Stimulated activated CD8-positive, alpha-beta memory T cell treated with anti-CD3 and anti-CD28 coated beads, Interleukin-4, amount 100 ng/mL, for 48 hours (primary cell): ENCODE measurements at places on chromosomes 3 and 15.

- no peak for DNase-seq
Measured at GRCh38 chr3:52512727-52513126, 17.6 kb downstream of the STAB1 start.

- DNase-seq = no peak
Measured at GRCh38 chr15:100942656-100943425, 23.7 kb downstream of the LRRK1 start.

DNA sequence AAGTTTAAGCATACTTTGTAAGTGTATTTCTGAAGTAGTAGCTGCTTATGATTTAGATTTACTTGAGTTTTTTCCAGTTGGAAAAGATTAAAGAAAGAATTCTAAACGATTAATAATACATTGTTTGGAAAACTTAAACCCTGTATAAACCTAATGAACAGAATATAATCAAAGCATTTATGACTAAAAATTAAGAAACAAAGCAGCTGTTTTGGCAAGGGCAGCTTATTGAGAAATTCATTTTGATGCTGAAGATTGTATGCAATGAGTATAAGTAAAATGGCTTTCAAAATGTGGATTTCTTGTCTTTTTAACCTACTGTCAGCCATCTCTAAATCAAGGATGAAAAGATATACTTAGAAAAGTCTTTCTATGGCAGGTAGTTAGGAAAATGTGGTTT is 140.2 kb downstream of the POLQ start:
- DNase-seq = no peak

DNA sequence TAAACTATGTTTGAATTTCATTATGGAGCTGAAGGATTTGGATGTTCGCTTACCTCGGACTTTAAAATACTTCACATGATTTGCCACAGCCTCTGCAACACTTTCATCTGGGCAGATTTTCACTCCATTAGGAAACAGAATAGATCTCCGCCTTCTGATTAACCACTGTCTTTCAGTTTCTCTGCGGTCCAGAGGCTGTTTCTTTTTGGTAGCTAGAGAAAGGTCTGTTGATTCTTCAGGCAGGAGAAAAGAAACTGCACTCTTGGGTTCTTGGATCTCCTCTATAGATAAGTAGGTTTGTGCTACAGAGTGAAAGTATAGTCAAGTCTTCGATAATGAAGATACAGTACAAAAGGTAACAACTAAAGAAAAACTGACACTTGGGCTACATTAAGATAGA is 844 bp downstream of the IMPG2 start:
- no peak for DNase-seq

GRCh38 chr3:12897381-12898289 is 56.3 kb upstream of the RPL32 start:
- DNase-seq = no peak

DNA sequence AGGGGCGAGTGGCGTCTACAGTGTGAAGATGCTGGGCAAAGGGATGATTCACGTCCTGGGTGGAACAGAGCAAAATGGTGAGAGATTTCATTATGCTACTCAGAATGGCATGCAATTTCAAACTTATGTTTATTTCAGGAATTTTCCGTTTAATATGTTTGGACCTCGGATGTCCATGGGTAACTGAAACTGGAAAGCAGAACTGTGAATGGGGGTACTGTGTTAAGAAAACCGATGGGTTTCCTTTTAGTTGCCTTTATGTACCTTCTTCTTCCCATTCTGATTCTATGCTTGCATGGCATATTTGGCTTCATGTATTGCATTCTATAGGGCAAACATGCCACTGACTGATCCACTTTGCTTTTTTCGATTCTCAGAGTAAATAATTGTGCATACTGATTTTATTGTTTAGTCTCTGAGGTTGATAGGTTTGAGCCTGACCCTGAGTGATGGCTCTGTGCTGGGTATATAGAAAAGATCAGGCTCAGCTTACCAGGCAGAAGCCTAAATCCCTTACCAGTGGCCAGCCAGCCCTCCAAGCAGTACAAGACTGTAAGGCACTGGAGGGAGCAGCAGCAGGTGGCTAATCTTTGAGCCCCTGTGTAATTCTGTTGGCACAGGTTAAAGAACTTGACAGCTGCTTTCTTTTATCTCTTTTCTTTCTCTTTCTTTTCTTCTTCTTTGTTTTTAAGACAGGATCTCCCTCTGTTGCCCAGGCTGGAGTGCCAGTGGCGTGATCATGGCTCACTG is 4.5 kb downstream of the QTRT2 start:
- no peak for DNase-seq

- DNase-seq = no peak
Measured at GRCh38 chr3:53733446-53733845, 112.8 kb downstream of the CHDH start.

DNA sequence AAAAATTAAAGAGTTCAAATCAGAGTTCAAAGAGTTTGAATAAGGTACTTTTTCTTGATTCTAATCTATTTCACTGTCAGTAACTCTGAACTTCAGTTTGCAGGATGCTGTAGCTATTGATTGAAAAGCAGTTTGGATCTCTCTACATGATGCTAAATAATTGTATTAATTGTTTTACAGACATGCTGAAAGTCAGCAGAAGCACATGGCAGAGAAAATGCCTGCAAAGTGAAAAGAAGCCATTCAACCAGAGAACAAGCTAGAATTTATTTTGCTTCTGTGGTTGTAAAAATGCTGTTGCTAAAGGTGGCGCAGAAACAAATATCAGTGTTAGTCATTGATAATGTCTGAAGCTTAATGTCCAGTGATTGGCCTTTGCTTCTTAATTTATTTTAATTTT is 92.1 kb upstream of the IL12A start:
- DNase-seq = no peak
